NCI-H1048 (cell line): ENCODE measurements at places on chromosomes 11 and 22.

- no peak for DNase-seq
Measured at GRCh38 chr11:131910523-131911387, 540.3 kb downstream of the NTM start.

DNA sequence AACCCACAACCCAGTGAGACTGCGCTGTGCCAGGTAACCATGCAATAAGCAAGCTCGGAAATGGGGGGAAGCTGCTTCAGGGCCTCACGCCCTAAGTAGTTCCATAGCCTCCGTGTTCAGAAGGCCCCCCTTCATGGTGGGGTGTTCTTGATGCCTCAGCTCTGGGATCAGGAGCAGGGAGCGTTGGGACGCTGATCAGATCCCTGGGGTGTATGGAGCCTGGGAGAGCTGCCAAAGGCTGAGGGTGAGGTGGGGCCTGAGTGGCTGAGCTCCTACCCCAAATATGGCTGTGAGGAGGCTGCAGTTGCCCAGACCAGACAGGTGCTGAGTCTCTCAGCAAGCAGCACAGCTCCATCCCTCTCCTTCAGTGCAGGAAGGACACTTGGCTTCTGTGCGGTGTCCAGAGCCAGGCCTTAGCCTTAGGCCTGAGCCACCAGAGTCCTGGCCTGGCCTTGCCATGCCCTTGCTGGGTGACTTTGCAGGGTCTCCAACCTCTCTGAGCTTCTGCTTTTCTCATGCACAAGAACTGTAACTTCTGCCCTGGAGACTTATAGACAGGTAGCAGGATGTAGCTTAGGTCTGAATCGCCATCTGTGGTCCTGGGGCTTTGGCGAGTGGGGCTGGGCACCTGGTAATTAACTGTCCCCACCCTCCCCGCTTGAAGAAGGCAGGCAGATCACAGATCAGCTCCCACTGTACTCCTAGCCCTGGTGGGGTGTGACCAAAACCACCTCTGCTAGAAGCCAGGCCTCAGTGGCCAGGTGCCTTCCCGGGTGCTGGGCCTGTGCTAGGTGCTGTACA is 5.3 kb downstream of the MMP11 start:
- no peak for DNase-seq

DNA sequence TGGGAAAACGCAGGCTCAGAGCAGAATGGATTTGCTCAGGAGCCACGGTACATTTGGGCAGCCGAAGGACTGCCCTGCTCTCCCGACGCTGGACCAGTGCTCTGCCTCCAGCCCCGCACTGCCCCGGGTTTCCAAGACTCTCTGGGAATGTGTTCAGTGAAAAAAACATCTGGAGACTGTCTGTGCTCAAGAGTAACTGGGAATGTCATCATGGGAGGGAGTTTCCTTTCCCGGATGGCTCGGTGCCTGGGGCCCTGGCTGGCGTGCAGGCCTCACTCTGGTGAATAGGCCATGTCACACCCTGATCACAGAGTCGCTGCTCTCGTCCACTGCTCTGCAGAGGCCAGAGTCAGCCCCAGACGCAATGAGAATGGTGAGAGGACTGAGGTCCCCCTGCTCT is 9.8 kb upstream of the APOL6 start:
- DNase-seq, result no peak

DNA sequence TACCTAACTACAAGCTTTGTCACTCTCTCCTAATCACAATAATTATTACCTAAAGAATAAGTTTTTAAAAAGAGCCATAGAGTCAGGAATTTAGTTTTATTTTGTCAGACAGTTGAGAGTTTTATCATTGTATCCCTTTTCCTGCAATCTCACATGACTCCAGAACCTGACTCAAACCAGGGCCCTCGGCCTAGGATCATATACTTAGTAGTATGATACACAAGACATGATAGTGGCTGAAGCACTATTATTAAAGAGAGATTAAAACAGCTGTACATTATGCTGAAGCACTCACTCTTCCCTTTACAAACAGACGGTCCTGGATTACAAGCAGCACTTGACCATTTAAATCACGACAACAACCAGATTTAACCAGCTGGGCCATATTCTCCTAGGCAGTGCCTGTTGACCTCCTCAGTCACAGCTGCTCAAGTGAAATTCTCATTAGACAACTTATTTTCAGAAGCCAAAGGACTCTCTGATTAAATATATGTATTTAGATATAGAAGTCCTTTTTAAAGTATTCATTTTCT is 44.0 kb downstream of the SOX6 start:
- no peak for DNase-seq

GRCh38 chr11:117489999-117490679 is 162.5 kb downstream of the CEP164 start:
- DNase-seq, result no peak

DNA sequence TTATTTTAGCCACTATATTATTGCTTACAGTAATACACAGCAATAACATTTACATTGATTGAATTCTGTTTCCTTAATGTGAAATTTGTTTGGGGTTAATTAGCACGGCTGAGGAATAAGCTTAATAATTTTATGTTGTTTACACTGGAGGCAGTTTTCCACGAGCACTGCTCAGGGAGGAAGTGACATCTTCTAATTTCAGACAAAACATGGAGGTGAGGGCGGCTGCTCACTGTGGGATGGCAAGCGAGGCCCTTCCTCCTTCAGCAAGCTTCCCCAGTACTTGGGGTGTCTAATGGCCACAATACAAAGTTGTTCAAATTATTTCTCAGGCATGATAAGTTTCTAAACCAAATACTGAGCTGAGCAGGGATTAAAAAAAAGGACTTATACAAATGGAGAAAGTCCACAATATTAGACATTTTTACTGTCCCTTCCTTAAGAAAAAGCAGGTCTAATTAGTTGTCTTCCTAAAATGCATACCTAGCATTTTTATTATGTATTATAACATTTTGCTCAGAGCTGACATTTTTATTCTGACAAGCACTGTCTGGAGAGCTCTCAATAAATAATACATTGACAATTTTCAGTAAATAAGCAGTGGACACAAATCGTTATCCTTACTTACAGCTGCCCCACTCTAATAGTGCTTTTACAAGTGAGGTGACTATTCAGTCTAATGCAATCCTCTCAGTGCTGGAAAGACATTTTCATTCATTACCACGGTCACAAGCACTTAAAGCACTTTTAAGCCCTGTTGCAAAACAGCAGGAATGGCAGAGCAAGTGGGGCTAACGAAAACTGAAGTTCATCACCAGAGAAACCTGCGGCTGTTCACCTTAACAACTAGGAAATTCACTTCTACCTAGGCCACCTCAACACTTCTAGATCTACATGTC is 56.2 kb downstream of the SOX6 start:
- DNase-seq, result no peak

GRCh38 chr11:86745571-86745970 is 54.8 kb upstream of the PRSS23 start:
- DNase-seq, result no peak

DNA sequence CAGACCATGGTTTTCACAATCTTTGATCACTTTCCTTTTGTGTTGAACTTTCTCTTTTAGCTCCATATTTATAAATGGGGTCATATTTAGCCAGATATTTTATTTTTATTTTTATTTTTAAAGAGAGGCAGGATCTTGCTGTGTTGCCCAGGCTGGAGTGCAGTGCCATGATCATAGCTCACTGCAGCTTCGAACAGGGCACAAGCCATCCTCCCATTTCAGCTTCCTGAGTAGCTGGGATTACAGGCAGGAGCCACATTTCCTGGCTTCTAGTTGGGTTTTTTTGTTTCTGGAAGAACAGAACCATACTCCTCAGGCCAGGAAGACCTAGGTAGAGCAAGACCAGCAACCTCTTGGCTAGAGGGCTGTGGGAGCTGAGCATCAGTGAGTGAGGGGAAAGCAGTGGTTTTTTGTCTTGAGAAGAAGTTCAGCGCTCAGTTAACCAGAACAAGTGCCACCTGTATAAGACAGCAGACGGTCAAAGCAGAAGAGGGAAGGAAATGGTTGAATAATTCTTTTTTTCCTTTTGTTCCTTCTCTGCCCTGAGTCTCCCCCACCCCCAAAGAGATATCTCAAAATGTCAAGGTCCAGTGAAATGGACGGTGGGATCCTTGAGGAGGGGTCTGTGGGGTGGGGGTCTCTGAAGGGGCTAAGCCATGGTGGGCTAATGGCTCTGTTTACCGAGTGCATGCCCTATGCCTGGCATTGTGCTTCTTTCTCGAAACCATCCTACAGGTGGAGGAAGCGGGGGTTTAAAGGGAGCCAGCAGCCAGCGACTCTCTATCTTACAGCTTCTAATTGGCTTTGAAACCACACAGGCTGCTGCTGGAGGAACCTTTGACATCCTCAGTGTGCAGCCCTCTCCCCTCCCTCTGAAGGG is 63.0 kb downstream of the PTPRJ start:
- DNase-seq, result no peak

DNA sequence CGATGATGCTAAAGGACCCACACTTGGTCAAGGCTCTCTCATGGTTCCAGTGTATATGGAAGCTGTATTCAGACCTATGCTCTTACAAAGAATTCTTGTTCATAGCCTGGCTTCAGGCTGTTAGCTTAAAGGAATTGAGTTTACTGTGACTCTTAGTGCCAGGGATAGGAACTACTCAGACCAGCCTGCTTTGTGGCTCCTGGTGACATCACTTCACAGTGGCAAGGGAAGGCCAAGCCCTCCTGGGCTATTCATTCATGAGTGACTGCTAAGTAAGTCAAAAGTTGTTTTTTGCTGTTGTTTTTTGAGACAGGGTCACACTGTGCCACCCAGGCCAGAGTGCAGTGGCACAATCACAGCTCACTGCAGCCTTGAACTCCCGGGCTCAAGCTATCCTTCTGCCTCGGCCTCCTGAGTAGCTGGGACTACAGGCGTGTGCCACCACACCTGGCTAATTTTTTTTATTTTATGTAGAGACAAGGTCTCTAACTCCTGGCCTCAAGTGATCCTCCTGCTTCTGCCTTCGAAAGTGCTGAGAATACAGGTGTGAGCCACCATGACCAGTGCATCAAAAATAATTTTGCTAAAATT is 9.6 kb downstream of the ART5 start:
- no peak for DNase-seq
